Effector CD4-positive, alpha-beta T cell (primary cell): ENCODE measurements at places on chromosomes 5 and 9.

GRCh38 chr9:99057665-99058625, 47.0 kb upstream of the TGFBR1 start:
- DNase-seq = peak; percentile 57

DNA sequence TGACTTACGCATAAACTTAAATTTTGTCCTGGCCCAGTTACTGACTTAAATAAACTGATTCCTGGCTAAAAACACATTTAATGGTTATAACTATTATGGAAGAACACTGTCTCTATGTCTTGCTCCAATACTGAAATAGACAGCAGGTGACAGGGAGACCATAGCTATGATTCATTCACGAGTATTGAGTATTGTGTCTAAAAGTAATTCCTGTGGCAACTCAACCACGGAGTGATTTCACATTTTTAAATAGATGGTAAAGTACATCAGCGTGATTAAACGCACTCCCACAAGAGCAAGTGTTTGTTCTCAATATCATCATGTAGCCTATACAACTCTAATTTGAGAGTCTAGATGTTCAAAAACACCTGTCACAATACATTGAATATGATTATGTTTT, 35.9 kb upstream of the PCSK1 start:
- DNase-seq = no peak

DNA sequence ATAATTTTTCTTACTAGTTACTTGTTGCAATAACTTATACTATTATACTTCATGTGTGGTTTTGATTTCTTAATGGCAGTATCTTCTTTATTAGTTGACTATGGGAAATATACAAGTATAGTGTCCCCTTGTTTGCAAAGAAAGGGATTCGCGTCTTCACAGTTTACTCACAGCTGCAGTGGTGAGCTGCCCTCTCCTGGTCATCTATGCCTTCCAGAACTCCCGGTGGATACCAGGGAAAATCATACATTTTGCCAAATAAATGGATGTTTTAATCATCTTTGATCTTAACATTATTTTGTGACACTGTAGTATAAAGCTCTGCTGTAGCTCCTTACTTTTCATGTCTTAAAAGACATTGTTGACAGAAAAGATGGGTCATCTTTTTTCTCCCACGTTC, 142.0 kb downstream of the ZCCHC7 start:
- no peak for DNase-seq

- DNase-seq = no peak
Observed at GRCh38 chr5:179225387-179225786, 119.9 kb downstream of the ADAMTS2 start.

DNA sequence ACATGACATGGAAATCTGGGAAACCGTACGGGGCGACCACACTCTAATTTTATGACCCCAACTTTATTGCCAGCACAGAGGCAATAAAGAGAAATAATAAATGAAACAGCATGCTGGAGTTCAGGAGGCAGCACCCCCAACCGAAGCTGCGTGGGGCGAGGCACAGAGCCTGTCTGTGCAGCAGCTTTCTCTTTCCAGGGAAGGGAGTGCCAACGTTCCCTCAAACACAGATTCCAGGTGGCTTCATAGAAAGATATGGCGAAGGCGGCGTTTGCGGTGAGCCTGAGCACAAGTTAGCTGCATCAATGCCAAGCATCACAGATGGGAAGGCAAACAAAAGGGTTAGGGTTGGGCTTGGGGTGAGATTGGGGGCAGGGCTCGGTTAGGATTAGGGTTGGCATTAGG, 114.8 kb downstream of the HSD17B3 start:
- no peak for DNase-seq

- DNase-seq = no peak
Observed at GRCh38 chr5:169299663-169300467, 1.1 kb downstream of the SLIT3 start.

- DNase-seq = no peak
Observed at GRCh38 chr9:83707518-83707767, 315 bp downstream of the UBQLN1 start.
